ENCODE measurements at places on chromosomes 2 and 18.

- no peak for DNase-seq
Observed at GRCh38 chr2:31138037-31138962, at the start of gene GALNT14. Gene GALNT14, minus strand, starts transcription at chr2:31138440. Its CDS starts 354 bp downstream, at chr2:31138086.

DNA sequence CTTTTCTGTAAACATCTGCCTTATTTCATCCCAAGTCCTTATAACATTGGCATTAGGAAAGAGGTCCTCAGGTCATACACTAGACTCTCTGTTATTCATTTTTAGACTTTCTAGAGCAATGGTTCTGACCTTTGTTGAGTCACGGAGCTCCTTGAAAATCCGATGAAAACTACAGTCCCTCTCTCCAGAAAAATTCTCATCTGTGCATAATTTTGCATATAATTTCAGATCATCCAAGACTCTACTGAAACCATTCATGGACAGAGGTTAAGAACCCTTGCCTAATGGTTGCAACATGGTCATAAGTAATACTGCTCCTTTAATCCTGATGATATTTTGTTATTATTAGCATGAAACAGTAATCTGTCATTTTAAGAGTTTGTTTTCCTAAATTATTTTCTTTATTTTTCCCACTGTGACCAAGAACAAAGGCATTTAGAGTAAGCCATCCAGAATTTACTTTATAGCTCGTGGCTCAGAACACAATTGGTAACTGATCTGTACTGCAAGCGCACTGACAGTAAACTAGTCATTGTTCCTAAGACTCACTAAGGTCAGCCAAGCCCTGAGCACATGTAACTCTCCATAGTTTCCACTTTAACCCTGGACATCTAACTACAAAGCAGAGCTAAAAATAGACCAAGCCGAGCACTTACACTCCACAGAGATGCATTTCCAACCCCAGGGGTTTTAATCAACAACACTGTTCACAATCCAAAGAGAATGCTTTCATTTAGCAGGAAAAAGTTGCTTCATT lies 8.4 kb downstream of the MYOM1 start:
- no peak for DNase-seq

DNA sequence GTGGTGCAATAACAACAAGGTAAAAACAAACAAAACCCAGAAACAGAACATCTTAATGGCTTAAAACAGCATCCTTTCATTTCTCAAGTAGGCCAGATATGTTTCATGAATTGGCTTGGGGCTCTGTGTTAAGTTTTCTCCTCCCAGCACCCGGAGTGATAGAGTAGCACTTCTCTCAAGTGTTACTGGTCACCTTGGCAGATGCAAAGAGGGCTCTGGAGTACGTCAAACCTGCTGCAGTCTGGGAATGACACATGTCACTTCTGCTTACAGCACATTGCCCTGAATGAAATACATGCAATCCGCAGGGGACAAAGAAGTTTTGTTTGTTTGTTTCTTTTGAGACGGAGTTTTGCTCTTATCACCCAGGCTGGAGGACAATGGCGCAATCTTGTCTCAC lies 639.3 kb downstream of the CNTNAP5 start:
- DNase-seq = no peak

DNA sequence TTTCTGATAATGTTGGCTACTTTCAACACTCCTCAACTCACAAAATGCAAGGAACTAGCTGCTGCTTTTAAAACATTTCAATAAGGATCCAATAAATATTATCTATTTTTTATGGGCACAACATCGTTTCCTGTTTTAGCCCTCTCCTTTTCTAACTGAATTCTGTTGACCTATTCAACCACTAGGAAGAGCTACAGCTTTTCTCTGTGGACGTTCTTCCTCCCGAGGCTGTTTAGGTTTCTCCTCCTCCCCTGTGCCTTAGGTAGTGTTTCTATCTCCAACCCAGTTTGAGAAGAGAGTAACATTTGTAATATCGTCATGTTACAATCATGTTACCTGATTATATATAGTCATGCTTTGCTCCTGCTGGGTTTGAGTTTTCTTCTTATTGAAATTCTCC lies 91.3 kb upstream of the ITGB6 start:
- no peak for DNase-seq

GRCh38 chr2:96530474-96531357 lies 5.8 kb upstream of the ARID5A start:
- no peak for DNase-seq

All from activated T-helper 1 cell treated with Interleukin-2 at 50 U/mL for 16 hours (primary cell).